Forelimb muscle (tissue), 1 donor: ENCODE measurements at places on chromosomes 16 and 17. TPM values are rescaled to one million over a fixed set of nuclear protein-coding genes. Genes with fewer than 3 reads are reported as not detected.
A peak's percentile ranks its signal among the peaks of the same experiment; 100 is the strongest.

DNA sequence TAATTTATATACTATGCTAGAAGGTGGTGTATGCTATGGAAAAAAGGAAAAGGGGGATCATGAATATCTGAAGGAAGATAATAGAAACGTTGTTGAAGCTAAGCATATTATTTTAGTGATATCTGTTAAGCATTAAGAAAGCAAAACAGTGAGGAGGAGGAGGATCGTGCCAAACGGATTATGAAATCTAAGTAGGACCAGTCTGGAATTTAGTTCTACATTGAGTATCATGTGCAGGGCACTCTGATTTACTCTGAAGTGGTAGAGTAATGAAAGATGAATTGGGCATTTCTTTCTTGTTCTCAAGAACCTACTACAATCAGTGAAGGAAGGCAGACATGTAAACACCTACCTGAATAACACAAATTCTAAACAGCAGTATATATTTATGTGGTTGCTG is 195.3 kb downstream of the CYB561 start:
- DNase-seq, result no peak

GRCh38 chr16:86019446-86020047 is 120.6 kb downstream of the IRF8 start:
- DNase-seq, result no peak

DNA sequence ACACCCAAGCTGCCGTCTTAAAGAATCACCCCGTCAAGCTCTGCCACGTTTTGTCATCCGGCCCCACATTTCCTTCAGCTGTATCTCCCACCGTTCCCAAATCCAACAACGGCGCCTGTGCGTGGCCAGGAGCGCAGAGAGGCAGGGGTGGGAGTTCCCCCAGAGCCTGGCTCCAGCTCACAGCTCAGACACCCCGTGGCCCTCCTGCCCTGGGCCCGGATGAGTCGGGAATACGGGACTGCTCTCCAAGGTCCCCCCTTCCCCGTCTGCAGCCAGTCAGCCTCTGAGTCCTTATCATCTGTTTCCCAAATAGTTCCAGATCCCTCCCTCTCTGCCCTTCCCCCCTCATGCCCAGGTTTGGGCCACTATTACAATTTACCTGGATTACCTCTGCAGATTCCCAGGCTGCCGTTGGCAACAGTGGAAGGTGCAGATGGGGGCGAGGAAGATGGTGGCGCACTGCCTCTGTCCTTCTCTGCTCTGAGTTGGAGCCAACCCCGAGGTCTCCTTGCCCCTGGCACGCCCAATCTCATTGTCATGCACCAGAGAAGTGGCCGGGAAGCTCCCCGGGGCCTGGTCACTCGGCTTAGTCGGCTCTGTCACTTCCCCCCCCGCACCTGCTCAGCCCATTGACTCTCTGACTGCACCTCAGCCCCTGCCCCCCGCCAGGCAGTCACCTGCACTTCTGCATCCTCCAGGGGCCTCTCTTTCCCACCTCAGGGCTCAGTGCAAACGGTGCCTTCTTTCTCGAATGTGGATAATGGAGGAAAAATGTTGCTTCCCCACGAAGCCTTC is 18.3 kb upstream of the RPTOR start:
- no peak for DNase-seq

- no peak for DNase-seq
Measured at GRCh38 chr16:2039274-2040031, 8.2 kb downstream of the NTHL1 start.

GRCh38 chr17:29095439-29095838 is 52.5 kb downstream of the PIPOX start:
- DNase-seq, result no peak

GRCh38 chr17:17781591-17782496 is 54.9 kb downstream of the SREBF1 start:
- no peak for DNase-seq

- DNase-seq, result no peak
Measured at GRCh38 chr17:40464392-40464855, 21.2 kb downstream of the IGFBP4 start.

DNA sequence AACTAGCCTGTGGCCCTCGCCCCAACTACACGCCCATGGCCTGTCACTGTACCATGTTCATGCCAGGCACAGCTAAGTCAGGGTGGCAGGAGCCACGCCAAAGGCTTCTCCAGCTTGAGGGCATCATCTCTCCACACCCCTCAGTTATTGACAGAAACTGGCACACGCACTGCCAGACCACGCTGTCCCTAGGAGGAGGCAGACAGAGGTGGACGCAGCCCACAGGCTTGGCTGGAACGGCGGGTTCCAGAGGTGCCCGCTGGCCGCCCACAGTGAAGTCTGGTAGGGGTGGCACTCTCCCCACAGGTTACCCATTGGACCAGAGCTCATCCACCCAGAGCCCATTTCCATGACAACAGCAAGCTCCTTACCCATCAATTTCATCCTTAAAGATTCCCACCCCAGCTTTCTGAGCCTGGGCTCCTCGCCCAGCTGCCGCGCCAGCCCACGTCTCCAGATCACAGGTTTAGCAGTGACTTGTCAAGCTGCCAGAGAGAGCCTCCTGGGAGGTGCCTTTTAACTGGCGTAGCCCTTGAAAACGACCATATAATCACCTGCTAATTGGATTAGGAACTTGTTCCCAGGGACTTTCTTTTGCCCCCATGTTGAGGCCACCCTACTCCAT is 27.9 kb downstream of the RPRML start:
- no peak for DNase-seq

- DNase-seq, result no peak
Measured at GRCh38 chr16:49638673-49639610, 217.0 kb downstream of the ZNF423 start.

- DNase-seq, result no peak
Measured at GRCh38 chr16:70677499-70678120, 8.2 kb downstream of the MTSS2 start.

- DNase-seq, result no peak
Measured at GRCh38 chr16:51306116-51306515, 155.0 kb upstream of the SALL1 start.

DNA sequence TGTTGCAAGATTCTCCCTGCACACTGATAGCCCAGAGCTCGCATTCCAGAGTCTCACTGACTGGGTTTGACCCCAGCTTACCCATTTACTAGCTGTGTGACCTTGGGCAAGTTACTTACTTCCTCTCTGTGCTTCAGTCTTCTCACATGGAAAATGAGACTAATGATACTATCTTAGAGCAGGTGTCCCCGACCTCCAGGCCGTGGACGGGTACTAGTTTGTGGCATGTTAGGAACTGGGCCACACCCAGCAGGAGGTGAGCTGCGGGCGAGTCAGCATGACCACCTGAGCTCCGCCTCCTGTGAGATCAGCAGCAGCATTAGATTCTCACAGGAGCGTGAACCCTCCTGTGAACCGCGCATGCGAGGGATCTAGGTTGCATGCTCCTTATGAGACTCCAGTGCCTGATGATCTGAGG is 15.8 kb downstream of the ANKFY1 start:
- no peak for DNase-seq

DNA sequence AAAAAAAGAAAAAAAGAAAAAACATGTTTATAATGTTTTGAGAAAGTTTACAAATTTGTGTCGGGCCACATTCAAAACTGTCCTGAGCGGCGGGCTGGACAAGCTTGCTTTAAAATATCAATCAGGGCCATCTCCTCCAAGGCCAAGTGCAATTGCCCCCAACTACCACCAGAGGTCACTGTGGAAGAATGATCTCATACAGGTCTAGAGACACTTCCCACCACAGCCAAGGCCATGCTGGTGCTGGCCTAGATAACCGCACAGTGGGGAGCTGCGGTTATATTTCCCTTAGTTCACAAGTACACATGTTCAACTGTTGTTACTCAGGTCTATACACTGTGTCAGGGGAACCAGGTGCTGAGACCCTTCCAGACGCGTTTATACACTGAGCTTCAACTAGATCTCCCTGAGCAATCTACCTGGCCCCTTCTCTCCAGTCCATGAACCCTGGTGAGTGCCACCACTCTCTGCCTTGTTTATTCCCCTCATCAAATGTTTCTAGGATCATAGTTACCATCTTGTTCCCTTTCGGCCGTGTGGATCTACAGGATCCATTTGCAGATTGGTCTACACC is 83.8 kb upstream of the CCL2 start:
- DNase-seq, result no peak

DNA sequence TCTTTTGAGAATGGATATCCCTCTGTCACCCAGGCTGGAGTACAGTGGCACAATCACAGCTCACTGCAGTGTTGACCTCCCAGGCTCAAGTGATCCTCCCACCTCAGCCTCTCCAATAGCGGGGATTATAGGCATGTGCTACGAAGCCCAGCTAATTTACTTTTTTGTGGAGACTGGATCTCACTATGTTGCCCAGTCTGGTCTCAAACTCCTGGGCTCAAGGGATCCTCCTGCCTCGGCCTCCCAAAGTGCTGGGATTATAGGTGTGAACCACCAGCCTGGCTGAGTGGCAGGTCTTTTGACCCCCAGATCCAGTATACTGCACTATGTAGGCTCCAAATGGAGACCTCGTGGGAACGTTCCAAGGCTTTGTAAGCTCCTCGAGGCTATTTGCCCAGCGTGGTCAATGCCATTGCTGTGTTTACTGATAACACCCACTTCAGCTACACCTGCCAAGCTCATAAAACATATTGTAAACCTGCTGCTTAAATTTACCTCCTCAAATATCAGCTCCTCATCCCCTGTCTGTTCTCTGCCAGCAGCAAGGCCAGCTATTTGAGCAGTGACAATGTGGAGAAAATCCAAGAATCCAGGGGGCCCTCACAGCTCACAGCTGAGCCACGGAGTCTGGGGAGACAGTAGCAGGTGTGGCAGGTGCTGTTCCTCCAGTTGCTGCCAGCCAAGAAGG is 16.2 kb upstream of the KIFC3 start:
- DNase-seq, result no peak

DNA sequence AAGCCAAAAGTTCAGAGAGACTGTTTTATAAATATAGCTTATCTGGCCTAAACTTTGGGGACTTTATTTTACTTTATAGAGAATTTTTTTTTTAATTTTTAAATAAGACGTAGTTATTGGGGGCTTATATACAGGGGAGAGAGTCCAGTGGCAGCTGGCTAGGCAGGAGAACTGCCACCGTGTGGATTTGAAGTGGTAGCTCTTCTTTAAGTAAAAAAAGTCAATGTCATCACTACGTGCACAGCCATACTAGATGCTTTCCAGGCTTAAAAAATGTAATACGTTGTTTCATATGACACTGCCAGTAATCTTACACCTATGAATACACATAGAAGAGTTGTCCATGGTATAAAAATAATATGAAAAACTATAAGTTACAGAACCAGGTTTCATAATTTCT is 31.9 kb upstream of the ANKFY1 start:
- no peak for DNase-seq

- DNase-seq, result no peak
Measured at GRCh38 chr17:80887639-80888175, 103.9 kb upstream of the CHMP6 start.

GRCh38 chr17:55274355-55275255 is 9.8 kb downstream of the HLF start:
- no peak for DNase-seq

- peak; percentile 20 for DNase-seq
Measured at GRCh38 chr16:20899477-20900298, 470 bp downstream of the DCUN1D3 start.

DNA sequence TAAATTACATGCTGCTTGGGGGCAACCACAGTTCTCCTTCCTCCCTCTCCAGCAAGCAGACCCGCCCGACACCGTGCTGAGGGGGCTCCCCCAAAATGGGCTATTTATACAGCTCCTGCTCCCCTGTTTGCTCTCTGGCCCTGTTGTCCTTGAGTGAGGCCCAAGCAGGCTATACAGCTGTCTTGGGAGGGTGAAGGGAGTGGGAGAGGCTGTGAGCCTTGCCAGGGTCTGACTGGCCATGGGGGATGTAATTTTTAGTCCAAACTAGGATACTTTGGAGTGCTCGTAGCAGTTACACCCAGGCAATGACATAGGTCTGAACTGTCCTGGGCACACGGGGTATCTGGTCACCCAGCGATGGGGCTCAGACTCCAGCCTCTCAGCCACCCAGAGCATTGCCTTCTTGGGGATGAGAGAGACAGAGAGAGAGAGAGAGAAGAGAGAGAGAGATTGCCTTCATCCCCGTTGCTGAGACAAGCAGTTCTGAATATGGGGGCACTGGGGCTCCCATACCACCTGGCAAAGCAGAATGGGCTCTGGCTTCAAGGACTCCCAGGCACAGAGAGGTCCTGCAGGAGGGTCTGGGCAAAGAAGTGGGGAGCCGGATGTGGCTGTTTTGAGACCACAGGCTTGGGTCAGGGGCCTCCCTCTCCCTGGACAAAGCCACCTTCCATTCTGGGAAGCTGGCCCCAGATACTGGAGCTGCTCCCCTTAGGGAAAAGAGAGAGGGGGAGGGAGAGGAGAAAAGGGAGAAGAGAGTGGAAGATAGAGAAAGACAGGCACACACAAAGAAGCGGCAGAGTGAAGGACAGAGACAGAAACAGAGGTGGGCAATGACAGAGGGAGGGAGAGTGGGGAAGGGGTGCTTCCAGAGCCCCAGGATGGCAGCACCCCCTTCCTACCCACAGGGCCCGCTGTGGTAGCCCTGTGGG is 10.7 kb upstream of the TMEM92 start:
- no peak for DNase-seq

- no peak for DNase-seq
Measured at GRCh38 chr16:21953541-21953902, 361 bp downstream of the UQCRC2 start.

The HS3ST3A1 gene
- 1.0 TPM for polyA plus RNA-seq

The ARMC7 gene
- 6.5 TPM for polyA plus RNA-seq

The CLEC18A gene
- polyA plus RNA-seq, result 0.46 TPM

The DOK4 gene
- polyA plus RNA-seq, result 8.4 TPM

The INTS2 gene
- 11.0 TPM for polyA plus RNA-seq

The PRR35 gene
- 0.14 TPM for polyA plus RNA-seq

The NECAB2 gene
- polyA plus RNA-seq, result 0.66 TPM
